ENCODE measurements at places on chromosomes 1 and 21.

- no peak for DNase-seq
Measured at GRCh38 chr21:38806942-38807284, 1.2 kb downstream of the ETS2 start.

DNA sequence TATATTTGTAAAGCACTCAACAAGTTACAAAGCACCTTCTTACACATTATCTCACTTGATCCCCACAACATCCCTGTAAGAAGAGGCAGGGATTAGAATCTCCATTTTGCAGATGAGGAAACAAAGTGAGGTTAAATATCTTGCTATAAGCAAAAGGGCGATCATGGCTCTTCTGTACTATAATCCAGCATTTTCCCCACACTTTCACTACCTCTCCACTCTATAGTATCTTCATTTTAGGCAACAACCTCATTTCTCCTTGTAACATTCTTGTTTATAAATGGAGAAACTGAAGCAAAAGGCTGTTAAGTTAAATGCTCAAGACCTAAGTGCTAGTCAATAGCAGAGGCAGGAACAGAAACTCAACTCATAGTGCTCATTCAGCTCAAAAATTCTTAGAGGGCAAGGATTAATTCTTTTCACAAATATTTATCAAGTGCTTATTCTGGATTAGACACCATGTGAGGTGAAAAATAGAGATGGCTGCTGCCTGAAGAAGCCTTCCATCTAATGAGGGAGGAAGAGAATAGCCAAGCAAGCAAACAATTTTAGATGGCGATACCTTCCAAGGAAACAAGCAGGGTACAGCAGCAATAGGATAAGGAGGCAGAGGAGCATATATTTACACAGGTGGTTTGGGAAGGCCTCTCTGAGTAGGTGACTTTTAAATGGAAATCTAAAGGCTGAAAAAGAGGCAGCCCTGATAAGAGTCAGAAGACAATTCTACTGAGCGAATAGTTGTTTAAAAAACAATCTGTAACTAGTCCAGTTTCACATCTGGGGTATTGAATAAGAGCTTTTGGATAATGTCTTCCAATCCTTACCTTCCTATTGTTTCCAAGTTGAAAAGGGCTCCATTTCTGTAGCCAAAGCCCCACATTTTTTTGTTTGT lies 3.5 kb downstream of the ERRFI1 start:
- no peak for DNase-seq

GRCh38 chr21:41903559-41904351 lies 24.6 kb upstream of the PRDM15 start:
- DNase-seq, result no peak

DNA sequence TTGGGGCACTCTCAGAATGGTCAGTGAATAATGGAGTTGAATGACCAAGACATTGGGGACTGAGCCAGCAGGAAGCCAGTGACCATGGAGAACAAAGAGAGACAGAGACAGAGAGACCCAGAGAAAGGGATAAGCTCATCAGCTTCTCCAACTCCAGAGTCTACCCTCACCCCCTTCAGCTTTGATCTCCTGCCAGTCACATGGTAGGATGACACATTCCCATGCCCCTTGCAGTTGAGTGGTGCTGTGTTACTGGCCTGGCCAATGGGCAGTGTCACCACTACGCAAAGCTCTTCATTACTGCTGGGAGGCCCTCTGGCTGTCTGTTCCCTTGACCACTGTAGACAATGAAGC lies 643.5 kb downstream of the AJAP1 start:
- no peak for DNase-seq

- peak; percentile 43 for DNase-seq
Measured at GRCh38 chr1:25771221-25772114, 28.5 kb upstream of the SELENON start.

GRCh38 chr21:26954662-26955121 lies 12.2 kb downstream of the ADAMTS5 start:
- no peak for DNase-seq

- DNase-seq, result no peak
Measured at GRCh38 chr1:224727351-224728289, 111.5 kb downstream of the CNIH3 start.

- DNase-seq, result no peak
Measured at GRCh38 chr21:38944903-38945302, 139.2 kb downstream of the ETS2 start.

GRCh38 chr1:212635141-212635631 lies 26.6 kb downstream of the ATF3 start:
- DNase-seq, result no peak

DNA sequence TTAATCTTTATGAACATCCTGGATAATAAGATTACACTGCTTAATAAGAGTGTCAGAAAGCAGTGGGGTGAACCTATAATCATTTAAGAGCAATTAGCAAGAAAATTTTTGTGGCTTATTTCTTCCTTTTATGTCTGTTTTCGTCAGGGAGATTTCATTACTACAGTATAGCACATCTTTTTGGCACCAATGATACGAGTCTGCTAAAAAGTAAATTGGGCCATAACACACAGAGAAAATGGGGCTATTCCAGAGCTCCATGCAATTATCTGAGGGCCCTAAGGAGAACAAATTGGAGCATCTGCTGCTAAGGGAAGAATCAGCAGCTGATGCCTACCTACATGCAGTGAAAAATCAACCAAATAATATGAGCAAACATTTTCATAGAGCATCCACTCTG lies 330.3 kb upstream of the NCAM2 start:
- no peak for DNase-seq

- no peak for DNase-seq
Measured at GRCh38 chr1:236543065-236543669, 19.4 kb downstream of the LGALS8 start.

GRCh38 chr1:58964880-58965279 lies 181.0 kb upstream of the JUN start:
- no peak for DNase-seq

DNA sequence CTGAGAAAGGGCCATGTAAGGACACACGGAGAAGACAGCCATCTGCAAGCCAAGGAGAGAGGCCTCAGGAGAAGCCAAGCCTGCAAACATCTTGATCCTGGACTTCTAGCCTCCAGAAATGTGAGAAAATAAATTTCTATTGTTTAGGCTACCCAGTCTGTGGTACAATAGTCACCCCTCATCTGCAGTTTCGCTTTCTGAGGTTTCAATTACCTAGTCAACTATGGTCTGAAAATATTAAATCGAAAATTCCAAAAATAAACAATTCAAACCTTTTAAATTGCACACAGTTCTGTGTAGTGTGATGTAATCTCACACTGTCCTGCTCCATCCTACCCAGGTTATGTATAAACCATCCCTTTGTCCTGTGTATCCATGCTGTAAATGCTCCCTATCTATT lies 52.6 kb downstream of the ZNF644 start:
- DNase-seq, result no peak

GRCh38 chr1:10415211-10415930 lies 14.9 kb upstream of the CENPS start:
- no peak for DNase-seq

DNA sequence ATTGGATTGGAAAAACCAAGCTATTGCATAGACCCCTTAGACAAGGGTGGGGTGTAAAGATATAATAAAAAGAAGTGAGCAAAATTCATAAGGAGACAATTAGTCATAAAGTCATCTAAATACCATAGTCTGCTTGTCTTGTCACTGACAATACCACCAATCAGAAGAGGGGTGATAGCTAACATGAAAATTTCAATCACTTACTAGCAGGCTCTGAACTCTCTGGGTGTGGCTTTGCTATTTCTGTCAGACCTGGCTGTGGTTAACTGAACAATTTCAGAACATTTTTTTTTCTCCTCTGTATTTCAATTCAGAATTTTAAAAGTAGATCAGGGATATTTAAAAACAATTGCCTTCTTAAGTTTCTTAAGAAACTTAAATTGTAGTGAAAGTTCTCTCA lies 158.5 kb upstream of the PRMT6 start:
- no peak for DNase-seq

DNA sequence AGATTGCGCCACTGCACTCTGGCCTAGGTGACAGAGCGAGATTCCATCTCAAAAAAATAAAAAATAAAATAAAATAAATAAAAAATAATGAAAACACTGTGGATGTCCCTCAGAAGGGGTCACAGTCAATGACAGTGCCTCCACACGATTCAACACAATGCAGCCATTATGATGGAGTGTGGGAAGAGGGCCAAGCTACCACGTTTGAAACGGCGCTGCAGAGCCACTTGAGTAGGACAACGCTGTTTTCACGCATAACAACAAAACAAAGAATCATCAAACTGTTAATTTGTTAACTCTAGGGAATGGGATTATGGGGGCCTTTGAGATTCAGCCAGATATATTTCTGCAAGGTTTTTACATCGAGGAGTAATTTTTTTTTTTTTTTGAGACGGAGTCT lies 36.5 kb downstream of the NKAIN1 start:
- DNase-seq, result no peak

- no peak for DNase-seq
Measured at GRCh38 chr1:12170263-12170671, 3.5 kb downstream of the TNFRSF1B start.

DNA sequence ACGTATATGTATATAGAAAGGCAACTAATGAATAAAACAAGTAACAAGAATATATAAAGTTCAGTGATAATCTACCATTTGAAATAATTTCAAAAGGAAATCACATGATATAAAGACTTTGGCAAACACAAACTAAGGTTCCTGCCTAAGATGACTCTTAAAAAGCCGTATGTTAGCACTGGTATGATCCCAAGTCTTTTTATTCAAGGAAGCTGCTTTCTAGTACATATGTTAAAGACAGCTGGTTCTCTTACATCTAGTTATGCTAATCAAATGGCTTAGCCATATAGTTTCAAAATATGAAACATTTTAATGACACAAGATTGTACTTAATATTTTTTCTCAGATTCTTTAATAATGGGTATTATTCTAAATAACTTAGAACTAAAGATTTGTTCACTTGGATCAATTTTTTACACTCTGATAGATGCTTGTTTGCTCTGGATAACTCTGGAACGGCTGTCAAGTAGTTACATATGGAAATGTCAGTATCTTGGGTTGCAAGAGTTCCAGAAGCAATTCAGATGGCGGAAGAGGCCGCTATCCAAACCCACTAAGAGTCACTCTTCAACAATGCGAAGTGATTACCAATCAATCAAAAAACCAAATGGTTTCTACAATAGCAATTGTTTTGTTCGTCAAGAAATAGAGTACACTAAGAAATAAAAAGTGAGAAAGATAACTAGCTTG lies 21.4 kb downstream of the STX6 start:
- no peak for DNase-seq

- no peak for DNase-seq
Measured at GRCh38 chr1:197065559-197065958, 1.5 kb downstream of the F13B start.

DNA sequence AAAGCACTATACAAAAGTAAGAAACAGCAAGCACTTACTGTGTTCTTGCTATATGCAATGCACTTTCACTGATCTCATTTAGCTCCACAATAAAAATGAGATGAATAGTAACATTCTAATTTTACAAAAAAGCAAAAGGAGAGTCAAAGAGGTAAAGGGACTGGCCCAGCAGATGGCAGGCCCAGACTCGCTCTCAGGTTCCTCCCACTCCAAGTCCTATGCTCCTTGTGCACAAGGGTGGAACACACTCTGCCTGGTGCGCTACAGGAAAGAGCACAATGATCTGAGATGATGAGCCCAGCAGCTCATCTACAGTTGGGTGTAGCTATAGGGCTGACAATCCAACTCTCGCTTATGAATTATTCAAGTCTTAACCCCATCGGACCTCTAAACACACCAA lies 94.1 kb upstream of the LYST start:
- DNase-seq, result no peak

GRCh38 chr1:209600541-209600940 lies 17.0 kb downstream of the CAMK1G start:
- no peak for DNase-seq

GRCh38 chr1:61230523-61230922 lies 148.2 kb downstream of the NFIA start:
- DNase-seq, result no peak

DNA sequence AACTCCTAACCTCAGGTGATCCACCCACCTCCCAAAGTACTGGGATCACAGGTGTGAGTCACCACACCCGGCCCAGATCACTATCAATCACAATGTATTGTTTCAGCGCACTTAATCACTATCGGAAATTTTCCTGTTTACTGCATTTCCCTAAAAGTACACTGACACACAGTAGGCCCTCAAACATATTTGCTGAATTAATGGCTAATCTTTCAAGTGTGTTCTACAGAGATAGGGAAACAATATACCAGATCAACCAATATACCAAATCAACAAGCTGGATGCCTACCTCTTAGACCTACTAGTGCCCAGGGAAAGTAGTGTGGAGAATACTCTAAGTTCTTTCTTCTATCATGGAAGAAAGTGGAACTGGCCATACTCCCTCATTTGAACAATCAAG lies 17.1 kb downstream of the UBR4 start:
- DNase-seq, result no peak

DNA sequence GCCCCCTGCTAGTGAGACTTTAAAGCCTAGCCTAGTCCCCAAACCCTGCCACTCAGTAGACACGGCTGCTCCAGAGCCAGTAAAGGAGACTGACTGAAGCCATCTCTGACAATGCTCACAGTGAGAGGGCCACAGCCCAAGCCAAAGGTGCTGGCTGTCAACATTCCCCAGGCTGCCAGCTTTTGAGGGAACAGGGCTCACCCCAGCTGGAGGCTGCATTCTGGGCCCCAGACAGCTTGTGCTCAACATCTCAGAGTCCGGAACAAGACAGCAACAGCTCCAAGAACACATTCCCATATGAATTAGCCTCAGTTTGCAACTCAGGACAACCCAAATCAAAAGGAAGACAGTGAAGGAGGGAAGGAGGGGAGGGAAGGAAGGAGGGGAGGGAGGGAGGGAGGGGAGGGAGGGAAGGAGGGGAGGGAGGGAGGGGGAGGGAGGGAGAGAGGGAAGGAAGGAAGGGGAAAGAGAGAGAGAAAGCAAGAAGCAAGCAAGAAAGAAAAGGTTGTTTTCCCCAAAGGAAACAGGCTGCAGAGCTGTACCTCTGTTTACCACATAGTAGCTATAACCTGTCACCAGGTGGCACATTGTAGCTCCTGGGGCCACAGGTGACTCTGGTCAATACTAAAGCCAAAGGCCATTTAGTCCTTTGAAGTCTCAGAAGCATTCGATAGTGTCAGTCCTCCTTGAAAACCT lies 5.4 kb downstream of the ARTN start:
- DNase-seq, result no peak

- no peak for DNase-seq
Measured at GRCh38 chr1:213247038-213247437, 196.0 kb downstream of the RPS6KC1 start.

DNA sequence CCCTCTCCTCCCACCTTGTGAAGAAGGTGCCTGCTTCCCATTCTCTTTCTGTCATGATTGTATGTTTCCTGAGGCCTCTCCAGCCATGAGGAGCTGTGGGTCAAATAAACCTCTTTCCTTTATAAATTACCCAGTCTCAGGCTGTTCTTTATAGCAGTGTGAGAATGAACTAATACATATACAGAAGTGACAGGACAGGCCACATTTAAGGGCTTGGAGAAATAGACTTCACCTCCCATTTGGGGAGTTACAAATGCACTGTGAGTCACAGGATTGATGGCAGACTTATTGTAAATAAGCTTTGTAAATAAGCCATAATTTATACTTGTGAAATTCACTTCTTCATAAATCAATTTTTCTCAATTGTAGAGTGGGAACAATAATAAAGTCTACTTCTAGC lies 543.3 kb downstream of the LRRIQ3 start:
- no peak for DNase-seq

Data from activated T-cell treated with anti-CD3 and anti-CD28 coated beads, Interleukin-2, amount 50 U/mL, for 48 hours (primary cell).